Stimulated activated CD4-positive, alpha-beta T cell treated with anti-CD3 and anti-CD28 coated beads, Interleukin-15, amount 100 ng/mL, for 24 hours (primary cell): ENCODE measurements at places on chromosomes 5 and 9.

DNA sequence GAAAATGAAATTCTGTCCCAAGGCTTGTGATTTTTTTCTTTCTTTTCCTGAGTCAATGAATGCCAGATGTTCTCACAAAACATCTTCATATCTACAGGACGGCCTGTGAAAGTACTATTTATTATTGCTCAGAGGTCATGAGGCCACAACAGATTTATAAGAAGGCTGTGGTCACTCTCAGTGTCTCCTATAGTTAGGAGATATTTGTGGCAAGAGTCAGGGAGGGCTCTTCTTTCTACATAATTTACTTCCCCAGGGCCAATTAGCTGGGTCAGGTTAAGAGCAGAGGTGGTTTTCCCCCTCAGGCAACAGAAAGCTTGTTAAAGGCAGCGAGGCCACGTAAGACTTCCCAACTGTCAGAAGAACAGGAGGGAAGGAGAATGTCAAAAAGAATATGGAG is 248.7 kb downstream of the SLIT3 start:
- no peak for DNase-seq

DNA sequence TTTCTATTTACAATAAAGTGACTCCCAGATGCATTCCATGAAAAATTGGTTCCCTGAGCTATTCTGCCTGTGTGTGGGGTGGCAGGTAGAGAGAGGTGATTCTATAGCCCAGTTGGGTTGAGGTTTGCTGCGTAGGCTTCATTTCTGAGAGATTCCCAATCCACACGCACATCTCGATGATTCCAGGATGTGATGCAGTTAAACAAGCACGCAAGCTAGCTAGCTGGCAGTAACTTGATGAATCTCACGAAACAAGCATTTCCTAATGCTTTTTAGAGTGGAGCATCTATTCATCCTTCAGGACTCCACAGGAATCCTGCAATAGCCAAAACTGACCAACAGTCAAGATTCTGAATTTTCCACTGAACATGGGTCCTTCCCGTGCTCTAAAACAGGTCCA is 43.8 kb upstream of the CER1 start:
- no peak for DNase-seq

DNA sequence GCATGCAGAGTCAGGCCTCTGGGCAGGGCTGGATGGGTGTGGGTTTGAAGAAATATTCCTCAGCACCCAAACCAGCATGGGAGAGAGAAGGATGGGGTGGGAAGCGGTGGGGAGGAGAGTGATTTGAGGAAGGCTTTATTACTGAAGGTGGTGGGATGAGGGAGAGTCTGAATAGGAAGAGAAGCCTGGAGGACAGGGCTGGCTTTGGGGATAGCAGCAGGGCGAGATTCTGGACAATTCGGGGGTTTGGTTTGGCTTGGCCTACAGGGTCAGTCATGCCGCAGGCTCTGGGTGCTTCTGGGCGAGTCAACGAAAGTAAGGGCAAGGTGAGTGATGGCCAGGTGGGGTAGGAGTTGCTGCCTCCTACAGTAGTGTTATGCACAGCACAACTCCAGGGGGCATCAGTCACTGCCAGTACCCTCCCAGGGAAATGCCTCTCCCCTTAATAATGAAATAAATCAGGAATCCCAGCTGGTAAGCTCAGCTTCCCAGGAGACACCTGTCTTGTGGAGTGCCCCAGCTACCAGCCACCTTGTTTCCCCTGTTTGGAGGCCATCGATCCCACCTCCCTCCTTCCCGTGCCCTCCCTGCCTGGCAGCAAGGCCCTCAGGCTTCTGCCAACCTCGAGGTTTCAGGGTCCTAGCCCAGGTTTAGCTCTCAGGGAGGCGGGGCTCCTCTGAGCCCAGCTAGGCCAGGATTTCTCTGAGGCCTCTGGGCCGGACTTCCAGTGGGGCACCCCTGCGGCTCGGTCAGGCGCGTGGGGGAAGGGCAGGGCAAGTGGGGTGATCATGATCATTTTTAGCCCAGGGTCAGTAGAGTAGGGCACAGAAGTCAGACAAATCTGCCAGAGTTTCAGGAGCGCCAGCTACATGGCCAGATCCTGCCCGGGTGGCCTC is 741 bp upstream of the NKX2-5 start:
- no peak for DNase-seq

GRCh38 chr5:34703767-34704713 is 47.9 kb downstream of the RAI14 start:
- no peak for DNase-seq

- no peak for DNase-seq
Observed at GRCh38 chr9:83449166-83449565, 89.0 kb downstream of the FRMD3 start.

GRCh38 chr9:85554349-85554748 is 187.4 kb downstream of the AGTPBP1 start:
- DNase-seq, result no peak

- peak; percentile 70 for DNase-seq
Observed at GRCh38 chr9:95167998-95168397, 149.5 kb downstream of the FANCC start.

DNA sequence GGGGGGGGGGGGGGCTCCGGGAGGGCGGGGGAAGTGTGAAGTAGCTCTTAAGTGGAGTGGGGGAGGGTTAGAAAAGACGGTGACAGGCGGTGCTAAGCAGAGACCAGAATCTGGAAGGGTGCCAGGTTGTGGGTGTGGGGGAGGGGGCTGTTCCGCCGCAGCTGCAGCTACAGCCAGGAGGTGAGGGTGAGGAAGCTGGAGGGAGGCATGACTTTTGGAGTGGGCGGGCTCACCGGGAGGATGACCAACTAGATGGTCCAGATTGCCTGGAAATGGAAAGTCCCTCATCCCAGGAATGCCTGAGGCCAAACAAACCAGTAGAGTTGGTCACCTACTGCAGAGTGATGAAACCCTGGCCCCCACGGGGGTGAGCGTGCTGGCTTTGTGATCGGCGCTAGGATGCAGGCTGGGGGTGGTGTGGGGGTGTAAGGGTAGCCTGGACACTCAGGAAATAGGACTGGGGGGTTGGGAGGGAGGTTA is 158.1 kb upstream of the SHB start:
- DNase-seq, result peak; percentile 75

GRCh38 chr5:139919308-139919707 is 123.7 kb downstream of the PSD2 start:
- no peak for DNase-seq

- DNase-seq, result no peak
Observed at GRCh38 chr5:133050521-133050920, 1.3 kb upstream of the HSPA4 start.

GRCh38 chr9:137286975-137287383 is 9.5 kb downstream of the TOR4A start:
- DNase-seq, result no peak

- no peak for DNase-seq
Observed at GRCh38 chr9:86513429-86513828, 159.2 kb upstream of the TUT7 start.

DNA sequence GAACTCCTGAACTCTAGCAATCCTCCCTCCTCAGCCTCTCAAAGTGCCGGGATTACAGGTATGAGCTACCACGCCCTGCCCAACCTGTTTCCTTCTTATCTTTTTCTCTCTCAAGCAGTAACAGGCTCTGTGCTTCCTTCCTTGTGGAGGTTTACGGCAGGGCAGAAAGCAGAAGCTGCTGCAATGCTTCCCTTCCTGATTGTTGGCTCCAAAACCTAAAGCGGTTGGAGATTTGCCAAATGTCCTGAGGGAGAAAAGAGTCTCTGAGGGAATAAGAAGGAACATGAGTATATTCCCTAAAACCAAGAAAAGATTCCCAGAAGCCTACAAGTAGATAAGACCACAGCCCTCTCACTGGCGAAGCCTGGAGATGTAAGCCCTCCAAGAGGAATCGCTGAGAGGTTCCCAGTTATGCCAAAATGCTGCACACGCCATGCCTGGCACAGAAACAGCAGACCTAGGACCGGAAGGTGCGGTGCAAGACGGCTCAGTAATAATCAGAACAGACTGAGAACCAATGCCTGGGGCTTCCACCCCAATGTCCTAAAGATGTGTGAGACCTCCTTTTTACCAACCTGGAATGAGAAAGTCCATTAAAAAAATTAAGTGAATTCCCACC is 73.2 kb downstream of the APTX start:
- DNase-seq, result no peak

- peak; percentile 73 for DNase-seq
Observed at GRCh38 chr9:133726401-133727276, 11.5 kb downstream of the SARDH start.

DNA sequence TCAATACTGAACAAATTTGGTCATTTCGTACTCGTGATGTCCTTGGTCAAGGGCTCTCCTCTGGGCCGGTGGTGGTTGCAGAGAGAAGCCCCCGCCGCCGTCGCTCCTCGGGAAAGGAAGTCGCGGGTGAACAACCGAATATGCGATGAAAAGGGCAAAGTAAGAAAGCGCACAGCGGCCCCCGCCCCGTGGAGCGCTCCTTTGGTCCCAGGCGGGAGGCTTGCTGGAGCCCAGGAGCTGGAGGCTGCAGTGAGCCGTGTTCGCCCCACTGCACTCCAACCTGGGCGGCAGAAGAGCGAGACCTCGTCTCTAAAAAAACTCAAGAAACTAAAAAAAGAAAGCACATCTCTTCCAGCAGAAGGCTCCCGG is 108.4 kb upstream of the LARP1 start:
- peak; percentile 18 for DNase-seq

DNA sequence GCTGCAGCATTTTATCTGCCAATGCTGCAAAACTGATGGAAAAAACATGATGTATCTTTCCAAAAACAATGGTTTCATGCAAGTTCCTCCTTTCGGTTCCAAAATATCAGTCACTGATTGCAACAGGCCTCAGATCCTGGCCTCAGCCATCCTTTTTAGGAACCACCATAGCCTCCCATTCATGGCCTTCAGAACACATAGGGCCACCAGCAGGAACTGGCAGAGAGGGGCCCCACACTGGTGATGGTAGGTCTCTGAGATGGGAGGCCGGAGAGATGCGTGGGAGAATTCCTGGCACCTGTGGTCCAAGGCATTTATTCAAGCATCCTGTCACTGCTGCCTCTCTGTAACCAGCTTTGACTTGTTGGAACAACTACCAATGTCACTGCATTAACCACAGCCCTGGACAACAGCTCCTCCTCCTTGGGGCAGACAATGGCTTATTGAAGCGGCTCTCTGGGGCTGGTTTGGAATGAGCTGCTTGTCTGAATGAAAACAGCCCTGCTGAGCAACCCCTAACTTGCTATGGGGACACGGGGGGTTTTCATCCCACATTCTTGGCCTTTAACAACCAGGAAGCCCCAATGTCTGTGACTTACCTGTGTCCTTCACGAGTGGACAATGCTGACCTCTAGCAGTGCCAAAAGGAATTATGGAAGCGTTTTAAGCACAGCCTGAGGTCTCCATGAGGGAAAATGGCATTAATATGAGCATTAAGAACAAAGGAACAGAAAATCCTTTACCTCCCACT is 108.1 kb downstream of the LHFPL2 start:
- DNase-seq, result no peak

DNA sequence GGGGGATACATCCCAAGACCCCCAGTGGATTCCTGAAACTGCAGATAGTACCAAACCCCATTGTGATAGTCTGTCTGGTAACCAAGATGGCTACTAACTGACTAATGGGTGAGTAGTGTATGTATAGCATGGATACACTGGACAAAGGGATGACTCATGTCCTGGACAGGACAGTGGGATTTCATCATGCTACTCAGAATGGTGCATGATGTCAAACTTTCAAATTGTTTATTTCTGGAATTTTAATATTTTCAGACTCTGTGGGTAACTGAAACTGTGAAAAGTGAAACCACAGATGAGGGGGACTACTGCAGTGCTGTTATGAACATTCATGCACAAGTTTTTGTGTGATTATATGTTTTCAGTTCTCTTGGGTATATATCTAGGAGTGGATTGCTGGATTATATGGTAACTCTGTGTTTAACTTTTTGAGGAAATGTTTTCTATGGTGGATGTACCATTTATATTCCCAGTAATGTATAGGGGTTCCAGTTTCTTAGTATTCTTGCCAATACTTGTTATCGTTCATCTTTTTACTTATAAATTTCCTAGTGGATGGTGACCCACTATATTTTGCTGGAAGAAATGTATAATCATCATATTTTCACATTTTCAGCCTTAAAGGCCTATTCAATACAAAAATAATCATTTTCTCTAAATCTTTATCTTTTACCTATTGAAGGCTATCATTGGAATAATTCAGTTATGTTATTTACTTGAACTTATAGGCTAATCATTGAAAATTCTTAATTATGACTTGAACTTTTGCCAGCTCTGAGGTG is 140.9 kb downstream of the NR3C1 start:
- DNase-seq, result no peak

DNA sequence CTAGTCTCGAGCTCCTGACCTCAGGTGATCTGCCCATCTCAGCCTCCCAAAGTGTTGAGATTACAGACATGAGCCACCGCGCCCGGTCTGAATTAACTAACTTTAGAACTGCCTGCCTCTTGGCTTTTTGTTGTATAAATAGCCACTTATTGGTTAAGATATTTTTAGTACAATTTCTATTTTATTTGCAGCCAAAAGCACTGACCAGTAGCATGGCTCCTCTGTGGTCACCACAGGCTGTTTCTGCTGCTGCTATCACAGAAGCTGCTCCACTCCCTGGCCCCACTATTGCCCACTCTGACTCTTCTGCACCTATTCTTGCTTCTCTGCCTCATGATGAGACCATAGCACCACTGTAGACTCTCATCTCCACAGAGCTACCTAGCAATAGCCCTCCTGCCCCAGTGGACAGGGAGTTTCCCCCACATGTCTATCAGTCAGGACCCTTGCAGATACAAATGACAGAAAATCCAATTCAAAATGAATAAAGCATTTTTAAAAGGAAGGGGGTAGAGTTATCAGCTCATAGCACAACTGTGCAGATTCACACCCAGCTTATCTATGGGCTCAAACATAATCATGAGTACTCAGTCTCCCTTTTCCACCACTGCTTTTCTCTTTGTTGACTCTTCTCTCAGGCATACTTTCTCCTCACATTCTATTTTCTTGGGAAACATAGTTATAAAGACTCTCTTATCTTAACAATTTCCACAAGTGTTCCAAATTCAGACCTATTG is 151.8 kb upstream of the EPB41L4A start:
- DNase-seq, result no peak

DNA sequence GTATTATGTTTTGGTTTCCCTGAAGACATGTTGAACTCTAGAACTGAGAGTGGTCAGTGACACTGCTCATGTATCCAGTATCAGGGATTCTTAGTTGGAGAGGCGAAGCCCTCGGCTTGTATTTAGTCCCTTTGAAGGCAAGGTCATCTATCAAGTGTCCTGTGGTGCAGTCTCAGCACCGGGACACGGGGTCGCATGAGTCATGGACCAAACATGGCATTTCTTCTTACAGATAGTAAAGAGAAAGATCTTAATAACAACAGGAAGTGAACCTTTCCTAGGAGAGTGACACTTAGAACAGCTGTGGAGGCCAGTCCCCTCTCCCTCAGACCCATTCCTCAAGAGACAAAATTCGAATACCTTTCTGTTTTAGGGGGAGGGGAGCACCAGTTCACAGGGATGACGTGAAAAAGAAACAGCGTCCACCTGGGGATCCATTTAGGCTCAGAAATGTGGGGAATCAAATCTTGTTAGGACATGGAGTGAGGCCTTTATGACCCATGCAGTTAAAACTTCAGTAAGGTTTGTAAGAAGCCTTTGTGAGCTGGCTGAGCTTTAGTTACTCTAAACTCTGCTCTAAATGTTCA is 86.5 kb downstream of the ADGRV1 start:
- DNase-seq, result no peak

GRCh38 chr5:124645396-124645795 is 101.0 kb downstream of the ZNF608 start:
- no peak for DNase-seq
